ENCODE measurements at places on chromosomes 6 and 20.

GRCh38 chr20:44073675-44074071, 113.3 kb downstream of the JPH2 start:
- no peak for DNase-seq

DNA sequence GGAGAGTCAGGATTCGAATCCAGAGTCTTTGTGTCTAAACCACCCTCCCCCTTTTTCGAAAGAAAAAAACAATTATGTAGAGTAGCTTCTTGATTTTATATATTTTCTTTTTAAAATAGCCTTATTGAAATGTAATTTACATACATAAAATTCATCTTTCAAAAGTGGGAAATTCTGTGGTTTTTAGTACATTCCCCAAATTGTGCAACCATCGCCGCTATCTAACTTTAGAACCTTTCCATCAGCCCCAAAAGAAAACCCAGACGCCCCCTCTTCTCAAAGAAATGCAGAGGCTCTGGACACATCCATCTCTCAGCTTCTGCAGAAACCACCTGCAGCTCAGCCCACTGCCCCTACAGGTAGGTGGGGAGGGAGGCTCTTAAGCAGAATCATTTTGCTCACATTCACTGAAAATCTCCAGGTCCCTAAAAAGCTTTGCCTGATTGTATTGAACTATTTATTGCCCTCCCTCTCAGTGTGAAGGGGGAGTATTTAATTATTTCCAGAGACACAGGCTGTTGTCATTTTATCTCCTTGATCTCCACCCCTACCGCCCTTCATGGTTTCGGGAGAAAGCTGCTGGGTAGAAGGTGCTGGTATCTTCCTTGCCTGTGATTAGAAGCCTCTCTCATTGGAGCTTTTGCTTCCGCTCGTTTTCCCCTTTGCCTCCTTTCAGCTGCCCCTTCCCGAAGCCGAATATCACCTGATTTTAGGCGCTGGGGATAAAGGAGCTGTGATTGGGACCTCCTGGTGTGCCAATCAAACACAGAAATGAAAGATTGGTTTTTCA, 68.7 kb upstream of the KCNG1 start:
- DNase-seq = no peak

DNA sequence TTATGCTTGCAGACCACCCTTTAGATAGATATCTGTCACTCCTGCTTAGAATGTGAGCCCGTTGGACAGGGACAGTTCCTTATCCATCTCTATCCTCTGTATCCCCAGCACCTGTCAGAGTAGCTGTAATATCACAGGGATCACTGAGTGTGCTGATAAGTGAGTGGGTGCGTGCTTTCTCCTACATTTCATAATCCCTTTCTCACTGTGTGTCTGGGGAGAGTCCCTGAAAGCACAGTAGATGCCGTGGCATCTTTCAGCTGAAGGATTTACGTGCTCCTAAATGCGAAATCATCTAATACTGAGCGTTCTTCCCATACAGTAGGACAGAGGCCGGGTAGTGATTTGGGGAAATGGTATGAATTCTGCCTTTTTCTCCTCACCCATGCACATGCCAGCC, 198.9 kb upstream of the SASH1 start:
- no peak for DNase-seq

- no peak for DNase-seq
Measured at GRCh38 chr6:30876039-30876730, 8.1 kb upstream of the DDR1 start.

GRCh38 chr6:428047-428603, 36.6 kb downstream of the IRF4 start:
- DNase-seq = no peak

DNA sequence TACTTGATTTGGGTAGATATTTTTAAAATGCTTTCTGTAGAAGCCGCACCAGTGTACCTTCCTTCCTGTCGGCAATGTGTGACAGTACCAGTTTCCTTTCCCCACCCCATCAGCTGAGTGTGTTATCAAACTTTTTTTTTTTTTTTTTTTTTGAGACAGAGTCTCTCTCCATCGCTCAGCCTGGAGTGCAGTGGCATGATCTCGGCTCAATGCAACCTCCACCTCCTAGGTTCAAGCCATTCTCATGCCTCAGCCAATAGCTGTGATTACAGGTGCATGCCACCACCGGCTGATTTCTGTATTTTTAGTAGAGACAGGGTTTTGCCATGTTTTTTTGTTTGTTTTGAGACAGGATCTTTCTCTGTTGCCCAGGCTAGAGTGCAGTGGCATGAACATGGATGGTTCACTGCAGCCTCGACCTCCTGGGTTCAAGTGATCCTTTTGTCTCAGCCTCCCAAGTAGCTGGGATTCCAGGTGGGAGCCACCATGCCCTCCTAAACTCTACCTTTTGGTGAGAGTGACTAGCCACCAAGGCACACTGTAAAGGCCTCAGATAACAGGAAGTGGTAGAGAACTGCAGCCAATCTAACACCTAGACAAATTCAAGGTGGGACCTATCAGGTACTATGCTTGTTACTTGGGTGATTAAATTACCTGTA, 26.5 kb upstream of the ZBTB22 start:
- DNase-seq = no peak
